Liver (tissue), 10 donors: ENCODE measurements at places on chromosomes 7 and 10. TPM values are rescaled to one million over a fixed set of nuclear protein-coding genes. Genes with fewer than 3 reads are reported as not detected.

The SNX8 gene
- total RNA-seq = 10.7 TPM

The MOGAT3 gene
- total RNA-seq = 1.8 TPM

The POMZP3 gene
- total RNA-seq = 0.67 TPM

DNA sequence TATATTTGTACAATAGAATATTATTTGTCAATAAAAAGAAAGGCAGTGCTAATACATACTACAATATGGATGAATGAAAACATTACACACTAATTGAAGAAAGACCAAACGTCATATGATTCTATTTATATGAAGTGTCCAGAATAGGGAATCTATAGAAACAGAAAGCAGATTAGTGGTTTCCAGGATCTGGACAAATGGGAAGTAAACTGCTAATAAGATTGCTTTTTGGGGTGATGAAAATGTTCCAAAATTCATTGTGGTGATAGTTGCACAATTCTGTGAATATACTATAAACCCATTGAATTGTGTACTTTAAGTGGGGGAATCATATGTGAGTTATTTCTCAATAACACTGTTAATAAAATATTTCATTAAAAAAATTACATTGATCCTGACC, 78.2 kb upstream of the IFRD1 start:
- no peak for DNase-seq

GRCh38 chr10:99435986-99436638, 5.7 kb upstream of the GOT1 start:
- DNase-seq = no peak

DNA sequence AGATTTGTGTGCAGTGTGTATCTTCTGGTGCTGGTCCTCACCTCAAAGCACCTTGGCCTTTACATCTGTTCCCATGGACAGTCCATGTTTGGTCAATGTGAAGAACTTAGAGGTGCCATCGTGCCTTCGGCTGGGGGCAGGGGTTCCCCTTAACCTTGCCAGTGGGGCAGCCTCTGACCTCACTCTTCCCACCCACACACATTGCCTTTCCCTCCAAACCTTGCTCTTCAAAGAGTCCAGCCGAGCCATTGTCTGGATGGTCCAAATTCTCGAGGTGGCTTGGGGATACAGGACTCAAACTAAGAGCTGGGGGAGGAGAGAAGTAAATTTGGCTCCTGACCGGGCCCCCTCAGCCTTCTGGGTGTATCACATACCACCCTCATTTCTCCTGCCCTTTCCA, 76.2 kb upstream of the HABP2 start:
- no peak for DNase-seq

- DNase-seq = no peak
Observed at GRCh38 chr7:80380957-80381356, 130.9 kb downstream of the GNAT3 start.

DNA sequence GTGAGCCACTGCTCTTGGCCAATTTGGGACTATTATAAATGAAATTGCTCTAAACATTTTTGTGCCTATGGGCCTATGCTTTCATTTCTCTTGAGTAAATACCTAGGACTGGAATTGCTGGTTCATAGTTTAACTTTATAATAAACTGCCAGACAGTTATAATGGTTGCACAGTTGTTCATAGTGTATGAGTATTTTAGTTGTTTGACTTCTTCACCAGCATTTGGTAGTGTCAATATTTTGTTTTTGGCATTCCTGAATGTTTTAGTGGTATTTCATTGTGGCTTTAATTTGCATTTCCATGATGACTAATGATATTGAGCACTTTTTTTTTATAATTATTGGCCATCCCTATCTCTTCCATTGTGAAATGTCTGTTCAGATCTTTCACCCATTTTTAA, 29.5 kb downstream of the PLEKHA8 start:
- no peak for DNase-seq
